ENCODE measurements at places on chromosomes 16 and 17. TPM values are rescaled to one million over a fixed set of nuclear protein-coding genes. Genes with fewer than 3 reads are reported as not detected.

GRCh38 chr17:68737761-68738443 is 136.7 kb upstream of the FAM20A start:
- H3K36me3 ChIP-seq: no peaks in the 10 kb centered on the region
- no peak overlapping the region for H3K4me3 ChIP-seq
- peaks cover 8% of the 10 kb centered on the region for H3K27me3 ChIP-seq
- no peak for DNase-seq

GRCh38 chr16:47424846-47425245 is 36.0 kb downstream of the ITFG1 start:
- H3K27ac ChIP-seq: no peak overlapping the region
- H3K27me3 ChIP-seq: no peaks in the 10 kb centered on the region
- H3K4me1 ChIP-seq: no peaks in the 10 kb centered on the region
- DNase-seq: no peak

DNA sequence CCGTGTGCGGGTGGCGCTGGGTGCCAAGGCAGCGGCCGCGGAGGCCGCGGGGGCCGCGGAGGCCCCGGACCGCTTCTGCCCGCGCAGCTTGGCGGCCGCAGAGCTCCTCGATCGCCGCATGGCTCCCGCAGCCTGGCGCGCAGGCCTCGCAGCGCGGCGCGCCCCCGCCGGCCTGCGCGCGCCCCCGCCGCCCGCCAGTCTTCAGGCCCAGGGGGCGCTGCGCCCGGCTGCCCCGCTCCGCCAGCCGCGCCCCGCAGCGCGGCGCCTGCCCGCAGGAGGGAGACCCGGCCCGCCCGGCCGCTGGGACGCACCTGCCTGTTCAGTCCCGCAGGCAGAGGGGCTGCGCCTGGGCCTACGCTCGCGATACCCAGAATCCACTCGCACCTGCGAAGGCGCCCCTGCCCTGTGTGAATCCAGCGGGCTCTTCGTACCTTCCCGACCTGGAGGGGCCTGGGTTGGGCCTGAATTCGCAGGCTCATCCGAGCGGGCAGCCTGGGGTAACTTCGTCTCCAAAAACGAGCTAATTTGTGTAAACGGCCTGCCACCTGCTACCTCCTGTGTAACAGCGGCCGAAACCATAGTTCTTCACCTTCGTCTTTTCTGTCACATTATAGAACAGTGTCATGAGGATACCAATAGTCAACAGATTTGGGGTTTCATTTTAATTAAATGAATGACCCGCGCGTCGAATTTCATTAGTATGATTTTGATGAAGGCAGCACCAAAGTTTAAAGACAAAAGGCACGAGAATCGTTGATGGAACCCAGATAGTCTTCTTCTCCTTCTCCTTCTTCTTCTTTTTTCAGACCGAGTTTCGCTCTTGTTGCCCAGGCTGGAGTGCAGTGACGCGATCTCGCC is at the start of gene CENPV:
Gene CENPV, minus strand, starts transcription at position 153 of the 858 bp plus-strand sequence. Its CDS starts 33 bp downstream, at position 120.
- H3K27ac ChIP-seq: peak within 1 kb of the TSS; percentile 93
- H3K27me3 ChIP-seq: no peaks in the 10 kb centered on the region
- DNase-seq: peak; percentile 66
- H3K4me1 ChIP-seq: peaks cover 18% of the 10 kb centered on the region

DNA sequence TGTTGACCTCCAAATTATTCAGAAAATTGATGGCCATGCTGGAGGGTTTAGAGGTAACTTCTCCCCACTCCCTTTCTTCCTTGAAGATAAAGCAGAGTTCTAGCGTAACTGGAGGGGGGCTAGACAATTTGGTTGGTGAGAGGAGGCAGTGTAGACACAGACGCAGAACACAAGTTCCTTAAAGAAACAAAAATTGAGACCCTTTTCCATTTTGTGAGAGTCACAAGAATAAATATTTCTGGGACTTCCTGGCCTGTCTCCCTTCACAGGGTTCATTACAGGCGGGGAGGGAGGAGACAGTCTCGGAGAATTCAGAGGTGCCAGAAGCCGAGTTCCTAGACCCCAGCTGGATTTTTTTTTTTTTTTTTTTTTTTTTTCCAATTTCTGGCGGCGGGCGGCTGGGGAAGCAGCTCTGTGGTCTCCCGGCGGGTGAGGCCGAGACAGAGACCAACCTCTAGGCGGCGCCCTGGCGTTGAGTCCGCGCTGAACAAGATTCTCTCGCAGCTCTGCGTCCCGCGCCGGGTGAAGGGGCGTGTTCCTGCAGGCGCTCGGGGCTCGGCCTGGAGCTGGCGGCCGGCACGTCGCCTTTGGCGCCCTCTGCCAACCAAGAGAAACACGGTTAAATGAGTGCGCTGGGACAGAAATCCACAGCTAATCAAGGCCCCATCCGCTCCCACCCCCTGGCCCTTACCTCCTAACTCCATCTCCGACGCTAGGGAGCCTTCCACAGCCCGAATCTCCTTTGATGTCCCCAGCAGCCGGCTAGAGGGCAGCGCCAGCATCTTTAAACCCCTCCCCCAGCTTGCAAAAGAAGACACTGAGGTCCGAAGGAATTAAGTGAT is 10.2 kb upstream of the HOXB9 start:
- DNase-seq: peak; percentile 89
- H3K27ac ChIP-seq: no peak overlapping the region
- peaks cover 6% of the 10 kb centered on the region for H3K4me1 ChIP-seq
- peaks cover 74% of the 10 kb centered on the region for H3K27me3 ChIP-seq

DNA sequence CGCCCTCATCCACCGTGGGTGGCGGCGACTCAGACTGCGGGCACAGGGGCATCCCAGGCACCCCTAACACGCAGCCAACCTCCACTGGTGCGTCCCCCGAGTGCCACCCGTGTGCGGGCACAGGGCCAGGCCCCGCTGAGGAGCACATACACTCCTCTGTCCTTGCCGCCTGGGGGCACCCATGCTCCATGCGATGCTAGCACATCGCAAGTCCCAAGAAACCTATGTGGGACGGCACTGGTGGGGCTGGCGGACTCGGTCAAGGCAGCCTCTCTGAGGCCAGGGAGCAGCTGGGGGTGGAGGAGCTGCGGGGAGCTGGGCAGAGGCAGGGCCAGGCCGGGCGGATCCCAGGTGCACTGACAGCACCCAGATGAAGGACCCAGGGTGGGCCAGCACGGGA is 4.0 kb downstream of the ZNF598 start:
- H3K4me1 ChIP-seq: peaks cover 41% of the 10 kb centered on the region
- H3K4me3 ChIP-seq: no peak overlapping the region
- H3K36me3 ChIP-seq: peaks cover 48% of the 10 kb centered on the region
- no peak for DNase-seq
- H3K27me3 ChIP-seq: no peaks in the 10 kb centered on the region

- H3K36me3 ChIP-seq: no peaks in the 10 kb centered on the region
- peaks cover 3% of the 10 kb centered on the region for H3K4me1 ChIP-seq
- H3K27me3 ChIP-seq: peaks cover 35% of the 10 kb centered on the region
- no peak overlapping the region for H3K27ac ChIP-seq
Measured at GRCh38 chr16:49854796-49855203, 1.1 kb downstream of the ZNF423 start.

DNA sequence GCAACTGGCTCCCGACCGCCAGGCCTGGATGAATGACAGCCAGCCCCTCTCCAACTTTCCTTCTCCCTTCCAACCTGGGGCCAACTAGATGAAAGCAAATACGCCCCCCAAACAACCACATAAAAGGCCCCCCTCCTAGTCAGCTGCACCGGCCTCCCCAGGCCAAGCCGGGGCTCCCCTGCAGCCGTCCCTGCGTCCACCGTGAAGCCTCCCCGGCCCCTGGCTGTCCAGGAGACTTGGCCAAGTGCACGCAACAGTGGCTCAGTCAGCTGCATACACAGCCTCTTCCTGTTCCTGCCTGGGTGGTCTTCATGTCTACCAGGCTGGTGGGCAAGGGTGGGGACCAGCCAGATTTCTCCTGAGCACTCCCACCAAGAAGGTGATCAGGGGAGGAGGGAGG is 16.0 kb downstream of the DNAH17 start:
- H3K27ac ChIP-seq: no peak overlapping the region
- no peaks in the 10 kb centered on the region for H3K36me3 ChIP-seq
- no peaks in the 10 kb centered on the region for H3K27me3 ChIP-seq
- no peaks in the 10 kb centered on the region for H3K4me1 ChIP-seq
- DNase-seq: no peak

DNA sequence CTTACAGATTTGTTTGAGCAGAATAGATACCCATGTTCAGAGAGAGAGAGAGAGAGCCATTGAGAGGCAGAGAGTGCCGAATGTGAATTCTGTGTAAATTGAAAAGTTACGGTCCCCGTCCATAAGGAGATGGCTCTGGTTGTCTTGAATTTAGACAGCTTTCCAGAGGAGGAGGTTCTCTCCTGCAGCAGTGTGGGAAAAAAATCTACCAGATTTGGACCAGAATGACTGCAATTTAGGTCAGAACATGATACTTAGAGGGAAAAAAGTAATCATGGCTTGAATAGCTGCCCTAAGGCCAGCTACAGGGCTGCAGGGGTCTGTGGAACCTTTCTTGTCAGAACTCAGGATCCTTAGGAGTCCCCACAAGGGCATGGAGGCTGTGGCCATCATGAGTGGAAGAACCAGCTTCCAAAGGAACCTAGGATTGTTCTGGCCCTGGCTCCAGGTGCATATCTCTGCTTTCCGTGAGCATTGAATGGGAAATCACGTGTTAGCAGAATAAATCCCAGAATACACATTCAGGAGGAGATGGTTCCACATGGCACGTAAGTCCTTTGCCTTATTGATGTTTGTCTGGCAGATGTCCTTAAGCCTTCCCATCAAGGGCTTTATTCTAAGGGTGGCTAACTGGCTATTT is 13.0 kb downstream of the PITPNC1 start:
- peak overlapping the region; percentile 99 for H3K27ac ChIP-seq
- peaks cover 83% of the 10 kb centered on the region for H3K4me1 ChIP-seq
- H3K4me3 ChIP-seq: peak overlapping the region; percentile 69
- H3K36me3 ChIP-seq: peaks cover 40% of the 10 kb centered on the region
- H3K27me3 ChIP-seq: no peaks in the 10 kb centered on the region

DNA sequence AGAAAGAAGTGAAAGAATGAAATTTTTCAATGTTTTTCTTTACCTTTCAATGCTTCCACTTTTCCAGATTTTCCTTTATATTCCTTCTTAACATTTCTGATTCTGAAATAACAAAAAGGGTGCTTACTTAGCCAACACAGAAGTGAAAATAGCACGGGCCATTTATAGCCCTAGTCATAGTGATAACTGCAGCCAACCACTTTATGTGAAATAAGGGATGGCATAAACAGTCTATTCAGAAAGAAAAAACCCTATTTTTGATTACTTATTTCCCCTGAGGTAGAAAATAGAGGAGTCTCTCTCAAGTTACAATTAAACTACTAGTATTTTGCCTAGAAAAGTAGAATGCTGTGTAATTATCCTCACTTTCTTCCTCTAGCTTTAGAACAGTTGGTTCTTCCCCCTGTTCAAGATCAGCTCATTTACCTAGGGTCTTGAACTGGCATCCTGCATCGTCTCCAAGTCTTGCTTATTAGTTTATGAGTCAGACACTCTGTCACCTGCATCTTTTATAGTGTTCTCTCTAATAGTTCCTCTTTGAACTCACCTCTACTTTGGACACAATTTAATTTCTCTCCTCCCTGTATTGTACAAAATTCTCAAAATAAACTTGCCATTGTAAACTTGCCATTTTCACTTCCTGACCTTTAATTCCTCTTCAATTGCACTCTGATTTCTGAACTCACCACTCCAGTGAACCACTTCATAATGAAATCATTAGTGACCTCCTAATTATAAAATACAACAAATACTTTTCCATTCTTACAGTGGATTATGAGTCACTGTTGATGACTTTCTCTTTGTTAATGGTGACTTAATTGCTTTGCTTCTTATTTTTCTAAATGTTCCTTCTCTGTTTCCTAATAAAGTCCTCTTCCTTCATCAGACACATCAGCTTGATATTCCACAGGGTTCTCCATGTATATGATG is 23.6 kb downstream of the ABCA6 start:
- no peak overlapping the region for H3K4me3 ChIP-seq
- no peaks in the 10 kb centered on the region for H3K27me3 ChIP-seq
- no peaks in the 10 kb centered on the region for H3K36me3 ChIP-seq
- no peak for DNase-seq

Gene ZP2
- total RNA-seq: not detected

Gene WNT3
- not detected for total RNA-seq

Gene ADAD2
- 0.63 TPM for total RNA-seq

Gene MYH8
- not detected for total RNA-seq

Gene RASD1
- total RNA-seq: 0.74 TPM
